ENCODE measurements at places on chromosomes 13 and 19.
A peak's percentile ranks its signal among the peaks of the same experiment; 100 is the strongest.

- DNase-seq: no peak
These were observed 47.3 kb upstream of the NPAS1 start for GRCh38 chr19:46972311-46972710.

- DNase-seq: no peak
These were observed 30.2 kb upstream of the TRPC4 start for GRCh38 chr13:37899753-37900152.

DNA sequence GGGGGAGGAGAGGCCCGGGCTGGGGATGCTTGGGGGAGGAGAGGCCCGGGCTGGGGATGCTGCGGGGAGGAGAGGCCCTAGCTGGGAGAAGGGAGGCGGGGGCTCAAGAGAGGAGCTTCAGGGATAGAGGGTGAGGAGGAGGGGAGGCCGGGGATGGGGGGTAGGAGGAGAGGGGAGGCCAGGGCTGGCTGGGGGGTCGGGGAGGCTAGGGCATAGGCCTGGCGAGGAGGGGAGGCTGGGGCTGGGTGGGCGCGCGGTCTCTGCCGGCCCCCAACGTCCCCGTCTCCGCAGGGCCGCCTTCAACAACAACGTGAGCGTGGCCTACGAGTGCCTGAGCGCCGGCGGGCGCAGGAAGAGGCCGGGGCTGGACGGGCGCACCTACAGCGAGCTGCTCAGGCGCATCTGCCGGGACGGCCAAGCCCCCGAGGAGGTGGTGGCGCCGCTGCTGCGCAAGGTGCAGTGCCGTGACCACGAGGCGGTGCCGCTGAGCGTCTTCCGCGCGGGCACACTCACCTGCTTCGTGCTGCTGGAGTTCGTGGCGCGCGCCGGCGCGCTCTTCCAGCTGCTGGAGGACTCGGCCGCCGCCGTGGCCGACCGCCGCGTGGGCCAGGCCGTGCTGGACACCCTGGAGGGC is 11.4 kb downstream of the TPGS1 start:
- no peak for DNase-seq

- DNase-seq: no peak
These were observed 435 bp upstream of the ZNF382 start for GRCh38 chr19:36604656-36605100.

- DNase-seq: no peak
These were observed 17.4 kb upstream of the KLHL1 start for GRCh38 chr13:70125693-70126092.

- DNase-seq: no peak
These were observed 6.1 kb upstream of the ZNF45 start for GRCh38 chr19:43941209-43941608.

DNA sequence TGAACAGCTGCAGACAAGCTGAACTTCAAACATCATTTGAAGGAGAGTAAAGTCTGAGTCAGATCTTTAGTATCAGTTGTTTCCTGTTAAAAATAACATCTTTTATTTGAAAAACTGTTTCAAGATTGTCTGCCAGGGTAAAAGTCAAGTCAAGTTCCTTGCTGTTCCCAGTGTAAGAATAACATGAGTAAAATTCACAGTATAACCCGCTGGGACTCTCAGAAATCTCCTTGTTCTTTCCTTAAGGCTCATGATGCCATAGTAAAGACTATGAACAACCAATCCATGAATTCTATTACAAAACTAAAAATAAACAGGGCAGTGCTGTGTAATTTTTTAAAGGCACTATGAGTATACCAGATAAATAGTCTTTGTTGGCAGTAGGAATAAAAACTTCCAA is 112.9 kb downstream of the IRS2 start:
- peak; percentile 87 for DNase-seq

- DNase-seq: no peak
These were observed 23.4 kb downstream of the RDH8 start for GRCh38 chr19:10036601-10037071.

DNA sequence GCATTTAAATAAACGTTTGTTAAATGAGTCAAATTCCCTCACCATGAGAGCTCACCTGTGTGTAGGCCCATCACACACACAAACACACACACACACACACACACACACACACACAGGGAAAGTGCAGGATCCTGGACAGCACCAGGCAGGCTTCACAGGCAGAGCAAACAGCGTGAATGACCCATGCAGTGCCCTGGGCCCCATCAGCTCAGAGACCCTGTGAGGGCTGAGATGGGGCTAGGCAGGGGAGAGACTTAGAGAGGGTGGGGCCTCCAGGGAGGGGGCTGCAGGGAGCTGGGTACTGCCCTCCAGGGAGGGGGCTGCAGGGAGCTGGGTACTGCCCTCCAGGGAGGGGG is 8.5 kb upstream of the CEACAM5 start:
- DNase-seq: no peak

DNA sequence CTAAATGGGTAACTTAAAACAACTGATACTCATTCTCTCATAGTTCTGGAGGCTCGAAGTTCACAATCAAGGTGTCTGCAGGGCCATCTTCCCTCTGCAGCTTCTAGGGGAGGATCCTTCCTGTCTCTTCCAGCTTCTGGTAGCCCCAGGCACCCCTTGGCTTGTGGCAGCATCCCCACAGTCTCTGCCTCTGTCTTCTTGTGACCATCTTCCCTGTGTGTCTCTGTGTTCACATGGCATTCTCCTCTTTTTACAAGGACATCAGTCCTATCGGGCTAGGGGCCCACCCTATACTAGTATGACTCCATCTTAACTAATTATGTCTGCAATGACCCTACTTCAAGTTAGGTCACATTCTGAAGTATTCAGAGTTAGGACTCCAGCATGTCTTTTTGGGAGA is 73.5 kb downstream of the ANKRD10 start:
- DNase-seq: no peak

- DNase-seq: no peak
These were observed 366 bp upstream of the KL start for GRCh38 chr13:33015791-33016323.

- DNase-seq: no peak
These were observed 3.0 kb upstream of the COX6B1 start for GRCh38 chr19:35644987-35645679.

- no peak for DNase-seq
These were observed 32.2 kb downstream of the GP6 start for GRCh38 chr19:55005684-55006488.

DNA sequence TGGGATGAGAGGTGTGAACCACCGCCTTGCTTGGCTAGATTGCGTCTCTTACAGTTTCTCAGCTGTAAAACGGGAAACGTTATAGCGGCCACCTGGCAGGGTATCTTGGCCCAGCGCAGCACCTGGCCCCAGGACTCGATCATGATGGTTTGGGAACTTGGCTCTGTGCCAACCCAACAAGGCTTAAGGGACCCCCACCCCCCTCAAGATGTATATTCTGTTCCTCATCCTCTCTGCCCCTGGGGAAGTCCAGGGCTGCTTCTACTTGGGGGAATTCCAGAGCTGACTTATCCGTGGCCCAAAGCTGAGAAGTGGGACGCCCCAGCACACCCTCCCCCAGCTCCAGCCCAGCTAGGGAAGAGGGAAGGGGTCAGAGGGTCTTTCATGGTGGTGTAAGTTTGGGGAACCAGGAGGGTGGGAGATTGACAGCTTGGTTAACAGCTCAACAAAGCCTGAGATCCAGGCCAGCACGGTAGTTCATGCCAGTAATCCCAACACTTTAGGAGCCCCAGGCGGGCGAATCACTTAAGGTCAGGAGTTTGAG is 695 bp downstream of the ICAM1 start:
- DNase-seq: no peak

GRCh38 chr19:7521551-7522071 is 813 bp upstream of the MCOLN1 start:
- no peak for DNase-seq

DNA sequence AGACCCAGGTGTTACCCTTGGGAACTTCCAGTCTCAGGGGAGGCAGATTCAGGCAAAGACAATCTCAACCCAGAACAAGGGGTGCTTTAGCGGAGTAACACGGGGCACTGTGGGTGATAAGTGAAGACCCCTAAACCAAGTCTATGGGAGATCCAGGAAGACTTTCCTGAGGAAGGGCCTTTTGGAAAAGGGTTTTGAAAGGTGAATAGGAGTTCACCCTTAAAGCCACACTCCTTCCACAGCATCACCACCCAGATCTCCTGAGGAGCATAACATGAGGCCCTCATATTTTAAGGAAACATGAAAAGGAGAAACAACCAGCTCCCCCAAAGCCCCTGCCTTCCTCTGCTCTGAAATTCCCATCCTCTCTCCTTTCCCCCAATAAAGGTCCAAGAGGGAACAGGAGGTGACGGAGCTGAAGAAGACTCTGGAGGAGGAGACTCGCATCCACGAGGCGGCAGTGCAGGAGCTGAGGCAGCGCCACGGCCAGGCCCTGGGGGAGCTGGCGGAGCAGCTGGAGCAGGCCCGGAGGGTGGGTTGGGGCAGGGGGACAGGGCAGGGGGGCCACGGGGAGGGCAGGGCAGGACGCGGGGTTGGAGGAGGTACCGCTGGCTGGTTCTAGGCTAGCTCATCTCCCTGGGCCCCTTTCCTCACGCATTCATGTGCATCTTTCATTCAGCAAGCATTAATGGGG is 52.7 kb downstream of the KCNC3 start:
- DNase-seq: no peak

DNA sequence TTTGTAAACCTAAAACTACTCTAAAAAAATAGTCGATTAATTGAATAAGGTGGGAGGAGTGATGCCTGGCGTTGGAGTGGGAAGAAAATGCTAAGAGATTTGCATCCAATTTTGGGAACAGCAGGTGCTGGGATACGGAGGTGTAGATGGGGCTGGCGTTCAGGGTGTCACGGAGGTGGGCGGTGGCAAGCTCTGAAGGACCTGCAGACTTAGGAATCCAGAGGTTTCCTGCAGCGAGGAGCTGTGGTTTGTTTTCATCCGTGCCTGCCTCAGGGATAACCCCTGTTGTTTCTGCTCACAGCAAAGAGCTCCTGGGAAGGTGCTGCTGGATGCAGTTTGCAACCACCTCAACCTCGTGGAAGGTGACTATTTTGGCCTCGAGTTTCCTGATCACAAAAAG is 166.4 kb upstream of the RNF113B start:
- no peak for DNase-seq

- DNase-seq: no peak
These were observed 46.3 kb upstream of the ZNF730 start for GRCh38 chr19:23070353-23071146.

DNA sequence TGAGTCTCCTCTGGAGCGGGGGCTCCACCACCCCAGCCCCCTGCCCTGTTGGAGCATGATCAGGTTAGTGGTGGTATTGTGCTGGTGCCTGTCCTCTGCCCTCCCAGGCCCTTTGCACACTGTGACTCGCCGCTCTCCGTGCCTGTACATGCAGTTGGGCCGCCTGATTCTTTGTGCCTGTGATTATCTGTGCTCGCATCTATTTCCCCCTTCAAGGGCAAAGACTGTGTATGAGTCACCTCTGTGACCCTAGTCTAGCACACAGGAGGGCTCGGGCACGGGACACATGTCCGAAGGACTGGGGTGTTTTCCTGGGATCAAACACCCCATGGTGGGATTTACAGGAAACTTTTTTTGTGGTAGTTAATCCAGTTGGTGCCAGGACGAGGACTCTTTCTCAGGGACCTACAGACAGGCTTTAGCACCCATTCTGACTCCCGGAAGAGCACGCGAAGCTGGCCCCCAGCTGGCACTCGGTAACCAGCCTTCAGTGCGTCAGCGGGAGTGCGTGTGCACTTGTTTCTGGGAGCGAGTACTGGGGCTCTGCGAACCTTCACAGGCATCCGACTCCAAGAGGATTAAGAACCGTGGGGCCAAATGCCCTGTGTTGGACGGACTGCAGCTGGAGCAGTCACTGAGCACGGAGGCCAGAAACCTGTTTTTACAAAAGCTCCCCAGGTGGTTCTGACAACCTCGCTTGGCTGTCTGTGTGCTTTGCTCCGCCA is 6.7 kb downstream of the PPP1R37 start:
- DNase-seq: no peak

GRCh38 chr19:11339254-11340098 is at the start of gene RAB3D:
RAB3D (minus strand) TSS chr19:11339657; CDS start chr19:11337399, 2,258 bp downstream.
- no peak for DNase-seq

DNA sequence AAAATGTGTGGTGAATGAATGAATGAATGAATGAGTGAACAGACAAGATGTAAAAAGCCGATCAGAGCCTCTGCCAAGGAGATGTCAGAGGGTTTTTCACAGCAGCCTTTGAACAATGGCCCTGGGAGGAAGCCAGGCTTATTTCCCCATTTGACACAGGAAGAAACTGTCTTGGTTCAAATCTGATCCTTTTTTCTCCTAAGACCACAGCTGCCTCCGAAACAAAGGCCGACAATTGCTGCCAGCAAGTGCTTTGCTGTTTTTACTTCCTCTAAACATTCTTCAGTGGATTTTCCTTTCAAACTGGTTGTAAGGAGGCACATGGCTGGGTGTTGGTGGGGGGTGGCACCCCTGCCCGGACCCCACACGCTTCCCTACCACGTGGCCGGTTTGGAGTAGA is 44.2 kb upstream of the HOMER3 start:
- no peak for DNase-seq

DNA sequence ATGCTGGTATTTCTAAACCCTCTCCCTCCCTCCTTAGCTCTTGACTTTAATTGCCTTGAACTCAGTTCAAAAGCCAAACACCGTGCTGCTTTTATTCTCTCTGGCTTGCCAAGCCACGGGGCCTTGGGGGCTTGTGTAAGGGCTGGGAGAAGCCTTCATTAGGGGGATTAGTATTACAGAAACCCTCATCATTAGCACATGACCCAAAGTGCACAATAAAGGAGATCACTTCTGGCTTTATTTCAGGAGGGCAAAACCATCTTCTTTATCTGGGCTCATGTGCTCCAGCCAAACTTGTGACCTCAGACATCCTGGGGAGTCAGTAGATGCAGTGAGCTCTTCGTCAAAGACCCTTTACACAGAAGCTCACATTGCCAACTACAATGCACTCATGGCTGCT is at the start of gene DCT:
Gene DCT, minus strand, starts transcription at position 67 of the 400 bp plus-strand sequence. CDS start 427 bp downstream, outside the sequence.
- DNase-seq: no peak

GRCh38 chr19:48900477-48901406 is 630 bp downstream of the NUCB1 start:
- DNase-seq: no peak

- DNase-seq: no peak
These were observed 37.0 kb downstream of the IRS2 start for GRCh38 chr13:109749365-109749764.

DNA sequence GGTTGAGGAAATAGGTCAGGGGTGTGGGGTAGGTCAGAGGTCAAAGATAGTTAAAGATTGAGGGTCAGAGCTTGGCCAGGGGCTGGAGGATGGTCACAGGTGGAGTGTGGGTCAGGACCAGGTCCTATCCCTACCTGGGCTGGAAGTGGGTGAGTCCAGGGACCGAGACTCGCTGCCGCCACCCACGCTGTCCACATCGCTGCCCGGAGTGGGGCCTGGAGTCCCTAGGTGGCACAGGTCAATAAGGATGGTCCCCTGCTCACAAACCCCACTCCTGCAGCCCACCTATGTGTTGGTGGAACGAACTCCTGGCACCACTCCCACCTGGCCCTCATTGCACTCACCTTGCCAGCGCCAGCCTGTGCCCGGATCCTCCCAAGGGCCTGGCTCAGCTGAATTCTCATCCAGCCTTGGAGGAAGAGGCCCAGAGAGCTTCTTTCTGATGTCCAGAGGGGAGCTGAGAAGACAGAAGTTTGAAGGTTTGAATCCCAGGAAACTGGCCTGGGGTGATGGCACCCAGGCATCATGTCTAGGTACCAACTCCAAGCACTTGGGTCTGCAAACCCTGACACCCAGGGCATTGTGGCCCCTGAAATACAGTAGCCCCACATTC is 6.8 kb downstream of the GMIP start:
- DNase-seq: no peak
